Stimulated activated CD4-positive, alpha-beta T cell treated with anti-CD3 and anti-CD28 coated beads, Interleukin-15, amount 100 ng/mL, for 1 hour (primary cell): ENCODE measurements at places on chromosomes 3 and 15.

- no peak for DNase-seq
These were observed 222.0 kb upstream of the IL12A start for GRCh38 chr3:159766563-159767185.

DNA sequence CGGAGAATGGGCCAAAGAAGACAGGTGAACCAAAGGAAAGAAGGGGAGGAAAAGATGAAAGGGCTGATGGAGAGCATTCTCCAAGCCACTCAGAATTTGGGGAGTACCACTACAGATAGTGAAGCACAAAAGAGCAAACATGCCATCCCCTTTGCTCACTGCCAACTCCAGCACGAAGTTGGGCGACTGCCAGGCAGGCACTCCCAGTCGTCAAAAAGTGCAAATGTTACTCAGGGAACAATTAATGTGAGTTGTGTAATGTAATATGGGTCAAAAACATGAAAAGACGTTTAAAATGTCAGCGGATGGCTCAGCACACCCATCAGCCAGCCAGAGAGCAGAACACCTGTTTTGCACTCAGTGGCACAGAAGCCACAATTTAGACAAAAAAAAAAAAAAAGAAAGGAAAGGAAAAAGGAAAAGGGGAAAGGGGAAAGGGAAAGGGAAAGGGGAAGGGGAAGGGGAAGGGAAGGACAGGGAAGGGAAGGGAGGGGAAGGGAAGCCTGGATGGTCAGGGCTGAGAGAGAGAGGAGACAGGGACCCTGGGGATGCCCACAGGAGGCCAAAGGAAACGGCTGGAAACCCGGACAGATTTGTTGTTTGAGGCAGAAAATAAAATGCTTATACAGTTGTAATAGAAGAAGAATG is 82.7 kb downstream of the COL8A1 start:
- DNase-seq: no peak

- DNase-seq: no peak
These were observed 67.8 kb upstream of the ITGA11 start for GRCh38 chr15:68499620-68500312.

- no peak for DNase-seq
These were observed 1.2 kb downstream of the SLC12A6 start for GRCh38 chr15:34336231-34336990.

- no peak for DNase-seq
These were observed 47.8 kb downstream of the ACAA1 start for GRCh38 chr3:38089163-38089562.

GRCh38 chr3:98893740-98894139 is 7.8 kb downstream of the DCBLD2 start:
- DNase-seq: no peak

DNA sequence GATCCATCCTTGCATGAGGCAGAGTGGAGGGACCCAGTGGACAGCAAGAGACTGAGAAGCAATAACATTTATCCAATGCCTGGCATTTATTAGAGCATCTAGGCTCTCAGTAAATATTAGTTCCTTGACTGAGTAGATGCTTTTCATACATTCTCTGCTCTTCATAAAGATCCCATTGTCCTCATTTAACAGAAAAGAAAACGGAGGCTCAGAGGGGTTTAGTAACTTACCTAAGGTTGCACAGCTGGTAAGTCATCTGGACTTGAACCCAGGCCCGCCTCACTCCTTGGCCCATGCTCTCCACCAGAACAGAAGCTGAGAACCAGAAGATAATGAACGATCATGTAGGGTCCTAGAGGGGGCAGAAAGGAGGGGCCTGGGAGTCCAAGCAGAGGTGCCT is 52.2 kb upstream of the SEC22A start:
- DNase-seq: no peak

DNA sequence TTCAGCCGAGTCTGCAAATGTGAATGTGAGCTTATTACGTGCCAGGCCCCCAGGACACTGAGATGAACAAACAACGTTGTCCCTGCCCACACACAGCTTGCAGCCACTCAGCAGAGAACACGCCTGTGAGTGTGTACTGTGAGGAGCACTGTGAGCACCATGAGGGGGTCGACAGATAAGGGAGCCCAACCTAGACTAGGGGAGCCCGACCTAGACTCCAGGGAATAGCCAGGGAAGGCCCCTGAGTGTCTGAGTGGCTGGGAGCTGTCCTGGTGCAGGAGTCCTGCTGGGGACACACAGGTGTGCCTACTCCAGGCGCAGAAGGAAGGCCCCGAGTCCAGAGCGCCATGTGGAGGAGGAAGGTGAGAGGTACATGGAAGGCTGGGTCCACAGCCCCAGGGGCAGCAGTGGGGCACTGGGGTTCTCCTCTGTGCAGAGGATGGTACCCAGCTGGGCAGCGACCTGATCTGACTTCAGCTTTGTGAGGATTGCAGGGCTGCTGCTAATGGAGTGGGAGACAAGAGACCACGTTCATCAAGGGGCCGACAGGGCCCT is 36.5 kb downstream of the MGLL start:
- no peak for DNase-seq

GRCh38 chr15:74313889-74314288 is 53.6 kb downstream of the CYP11A1 start:
- DNase-seq: no peak

DNA sequence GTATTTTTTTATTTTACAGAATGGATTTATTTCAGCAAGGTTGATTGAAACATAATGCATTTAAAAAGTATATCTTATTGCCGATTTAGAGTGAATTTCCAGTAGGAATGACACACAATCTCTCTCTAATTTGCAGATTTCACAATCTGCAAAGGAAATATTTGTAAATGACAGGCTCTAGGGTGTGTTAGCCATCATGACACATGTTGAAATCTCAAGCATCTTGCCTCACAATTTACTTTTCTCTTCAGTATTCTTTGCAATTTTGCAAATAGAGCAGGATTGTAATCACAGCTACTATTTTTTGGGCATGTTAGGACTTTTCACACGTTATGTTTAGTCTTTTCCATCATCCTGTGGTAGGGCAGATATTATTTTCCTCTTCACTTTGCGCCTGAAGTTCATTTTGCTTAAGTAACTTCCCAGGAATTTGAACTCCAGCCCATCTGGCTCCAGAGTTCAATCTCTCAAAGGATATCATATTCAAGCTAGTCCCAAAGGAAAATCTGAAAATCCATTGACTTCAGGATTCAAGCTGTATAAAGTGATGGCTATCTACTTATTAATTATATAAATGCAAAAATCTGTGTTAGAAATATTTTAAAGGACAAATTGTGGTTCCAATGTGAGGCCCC is 55.4 kb downstream of the ATP13A4 start:
- no peak for DNase-seq

DNA sequence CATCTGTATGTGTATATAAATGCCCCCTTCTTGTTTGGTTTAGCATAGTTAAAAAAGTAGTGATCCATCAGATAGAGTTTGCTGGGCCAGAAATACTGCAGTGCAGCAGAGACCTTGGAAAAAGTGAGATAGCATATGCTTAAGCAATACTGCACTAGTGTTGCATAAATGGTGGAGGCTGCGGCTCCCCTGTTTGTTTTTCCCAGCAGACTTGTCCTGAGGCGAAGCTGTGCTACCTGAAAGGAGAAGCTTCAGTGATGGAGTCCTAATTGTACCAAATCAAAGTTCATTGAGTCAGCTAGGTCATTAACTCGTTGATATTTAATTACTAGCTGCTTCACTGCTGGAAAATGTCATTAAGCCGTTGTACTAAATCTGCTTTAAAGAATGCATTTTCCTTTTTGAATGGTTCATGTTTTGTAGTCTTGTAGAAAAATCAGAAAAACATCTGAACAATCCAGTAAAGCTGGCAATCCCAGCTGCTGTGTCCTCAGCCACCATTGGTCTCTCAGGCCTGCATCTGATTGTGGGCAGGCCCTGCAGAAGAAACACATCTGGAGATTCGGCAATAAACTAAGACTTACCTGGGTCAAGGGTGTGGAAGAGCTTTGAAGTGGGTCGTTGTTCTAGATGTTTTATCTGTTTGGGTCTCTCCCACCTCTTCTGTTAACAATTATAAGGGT is 169.6 kb downstream of the B3GALNT1 start:
- DNase-seq: no peak

DNA sequence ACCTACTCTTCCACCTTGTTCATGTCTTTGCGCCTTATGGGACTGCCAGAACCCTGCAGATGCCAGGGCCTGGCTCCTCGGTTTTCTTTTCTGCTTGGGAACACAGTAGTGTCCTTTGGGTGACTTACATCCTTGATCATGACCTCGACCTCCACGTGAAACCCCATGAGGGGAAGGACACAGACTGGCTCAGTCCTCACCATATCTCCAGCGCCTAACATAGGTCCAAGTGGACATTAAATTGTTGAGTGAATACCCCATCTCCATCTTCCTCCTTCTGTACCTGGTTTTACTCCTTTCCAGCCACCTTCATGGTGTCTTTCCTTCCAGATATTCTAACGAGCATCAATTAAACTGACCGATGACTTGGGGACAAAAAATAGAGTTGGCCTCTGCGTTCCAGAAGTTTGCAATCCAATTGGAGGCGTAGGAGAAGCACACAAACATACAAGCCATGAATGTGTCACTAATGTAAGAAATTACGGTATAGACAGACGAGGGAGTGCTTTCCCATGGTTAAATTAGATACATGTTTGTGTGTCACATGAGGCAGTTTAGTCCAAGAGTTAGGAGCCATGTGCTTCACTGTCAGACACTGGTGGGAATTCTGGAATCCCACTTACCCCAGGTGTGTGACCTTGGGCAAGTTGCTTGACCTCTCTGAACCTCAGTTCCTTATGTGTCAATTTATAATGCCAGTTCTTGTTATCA is 907 bp upstream of the HERC1 start:
- DNase-seq: no peak
